ENCODE measurements at places on chromosomes 4 and X.
A peak's percentile ranks its signal among the peaks of the same experiment; 100 is the strongest.

DNA sequence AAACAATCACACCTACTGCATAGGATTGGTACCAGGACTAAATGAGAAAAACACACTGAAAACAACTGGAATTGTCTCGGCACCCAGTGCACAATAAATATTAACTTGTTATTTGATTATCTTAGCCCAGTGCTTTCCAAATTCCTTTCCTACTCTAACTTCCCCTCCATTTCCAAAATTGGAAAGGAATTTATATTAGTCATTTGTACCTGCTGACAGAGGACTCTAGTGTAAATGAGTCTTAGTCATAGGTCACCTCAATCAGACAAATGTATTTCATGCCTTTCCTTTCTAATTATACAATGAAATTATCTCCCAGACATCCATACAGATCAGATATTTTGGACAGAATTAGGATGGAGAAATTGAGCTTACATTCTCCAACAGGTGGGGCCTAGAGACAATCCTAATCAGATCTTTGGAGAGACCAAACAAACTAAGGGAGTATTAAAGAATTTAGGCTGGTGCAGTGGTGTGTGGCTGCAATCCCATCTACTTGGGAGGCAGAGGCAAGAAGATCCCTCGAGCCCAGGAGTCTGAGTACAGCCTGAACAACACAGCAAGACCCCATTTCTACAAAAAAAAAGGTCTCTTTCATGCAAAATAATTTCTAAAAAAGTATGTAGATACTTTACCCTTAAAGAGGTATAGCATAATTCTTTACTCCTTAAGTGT, 10.1 kb downstream of the SH3D19 start:
- peak; percentile 32 for DNase-seq

GRCh38 chr4:39062094-39062769, at the start of gene KLHL5:
TSS of gene KLHL5 (plus strand) at chr4:39062232. CDS start at chr4:39062653, 421 bp downstream.
- peak; percentile 9 for DNase-seq

DNA sequence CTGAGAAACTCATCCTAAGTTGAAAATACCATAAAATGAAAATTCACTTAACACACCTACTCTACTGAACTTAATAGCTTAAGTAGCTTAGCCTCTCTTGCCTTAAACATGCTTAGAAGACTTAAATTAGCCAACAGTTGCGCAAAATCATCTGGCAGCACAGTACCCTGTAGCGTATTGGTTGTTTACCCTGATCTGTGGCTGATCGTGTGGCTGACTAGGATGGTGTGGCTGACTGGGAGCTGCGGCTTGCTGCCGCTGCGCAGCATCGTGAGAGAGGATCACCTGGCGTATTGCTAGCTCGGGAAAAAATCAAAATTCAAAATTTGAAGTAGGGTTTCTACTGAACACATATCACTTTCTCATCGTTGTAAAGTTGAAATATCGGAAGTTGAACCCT, 6.3 kb downstream of the RUFY3 start:
- DNase-seq, result no peak

- DNase-seq, result no peak
Observed at GRCh38 chrX:109936114-109936513, 66.8 kb upstream of the TMEM164 start.
